ENCODE measurements at places on chromosomes 3 and 15.
A peak's percentile ranks its signal among the peaks of the same experiment; 100 is the strongest.

DNA sequence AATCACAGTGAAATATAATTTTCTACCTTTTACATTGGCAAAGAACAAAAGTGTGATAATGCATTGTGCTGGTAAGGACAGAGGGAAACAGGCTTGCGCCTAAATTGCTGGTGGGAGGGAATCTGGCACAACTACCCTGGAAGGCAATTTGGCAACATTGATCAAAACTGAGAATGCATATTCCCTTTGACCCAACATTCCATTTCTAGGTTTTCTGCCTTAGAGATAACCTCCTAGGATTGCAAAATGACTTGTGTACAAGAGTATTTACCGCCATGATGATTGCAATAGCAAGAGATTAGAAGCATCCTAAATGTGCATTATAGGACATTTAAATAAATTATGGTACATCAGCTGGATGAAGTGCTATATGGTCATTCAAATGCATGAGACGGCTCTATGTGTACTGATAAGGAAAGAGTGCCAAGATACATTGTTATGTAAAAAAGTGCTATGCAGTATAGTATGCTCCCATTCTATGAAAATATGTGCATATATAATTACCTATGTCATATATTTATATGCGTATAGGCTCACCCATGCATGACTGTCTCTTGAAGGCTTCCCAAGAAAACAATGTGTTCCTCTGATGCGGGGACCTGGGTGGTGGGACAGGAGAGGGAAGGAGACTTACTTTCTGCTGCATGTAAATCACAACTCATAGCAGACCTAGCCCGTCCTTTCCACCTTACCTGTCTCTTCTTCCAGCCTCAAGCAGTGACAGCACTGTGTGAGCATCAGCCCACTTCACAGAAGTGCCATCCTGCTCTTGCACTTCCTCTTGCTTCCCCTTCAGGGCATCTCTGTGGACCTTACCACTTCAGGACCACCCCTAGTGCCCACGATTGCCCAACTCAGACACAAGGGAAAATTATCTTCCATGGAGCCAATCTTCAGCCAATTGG, 249.9 kb upstream of the TLE3 start:
- DNase-seq = no peak

- no peak for DNase-seq
These were observed 163.5 kb downstream of the GOLGA6L4 start for GRCh38 chr15:84398763-84399701.

DNA sequence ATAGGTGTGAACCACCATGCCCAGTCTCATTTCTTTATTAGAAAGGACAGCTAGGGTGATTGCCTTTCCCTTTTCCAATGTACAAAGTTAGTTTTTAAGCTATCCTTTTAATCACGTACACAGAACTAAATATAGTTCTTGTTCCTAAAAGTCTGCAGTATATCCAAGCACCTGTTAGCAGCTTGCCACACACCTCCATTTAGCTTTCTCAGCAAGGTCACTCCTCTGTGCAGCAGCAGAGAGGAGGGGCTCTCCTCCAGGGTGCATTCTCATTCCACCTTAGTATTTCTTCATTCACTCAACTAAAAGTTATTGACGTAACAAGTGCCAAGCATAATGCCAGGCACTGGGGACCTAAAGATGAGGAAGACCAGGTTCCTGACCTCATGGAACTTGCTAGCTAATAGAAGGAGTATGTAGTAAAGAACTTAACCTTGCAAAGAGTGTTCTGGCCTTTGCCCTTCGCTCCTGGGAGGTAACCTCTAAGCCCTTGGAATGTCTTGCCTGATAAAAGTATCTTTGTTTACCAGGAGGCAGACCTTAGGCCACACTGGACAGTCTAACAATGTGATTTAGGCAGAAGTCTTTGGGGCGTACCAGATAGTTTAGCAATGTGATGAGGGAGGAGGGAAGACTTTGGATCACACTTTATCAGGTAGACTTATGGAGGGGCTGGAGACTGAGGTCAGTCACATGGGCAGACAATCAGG, 12.7 kb upstream of the PTPN9 start:
- no peak for DNase-seq

- peak; percentile 89 for DNase-seq
These were observed 24.1 kb downstream of the SHC4 start for GRCh38 chr15:48939648-48940047.

GRCh38 chr3:136818769-136819391, at the start of gene SLC35G2:
TSS of gene SLC35G2 (plus strand) at chr3:136819126. CDS start at chr3:136854461, 35,335 bp downstream.
- no peak for DNase-seq

DNA sequence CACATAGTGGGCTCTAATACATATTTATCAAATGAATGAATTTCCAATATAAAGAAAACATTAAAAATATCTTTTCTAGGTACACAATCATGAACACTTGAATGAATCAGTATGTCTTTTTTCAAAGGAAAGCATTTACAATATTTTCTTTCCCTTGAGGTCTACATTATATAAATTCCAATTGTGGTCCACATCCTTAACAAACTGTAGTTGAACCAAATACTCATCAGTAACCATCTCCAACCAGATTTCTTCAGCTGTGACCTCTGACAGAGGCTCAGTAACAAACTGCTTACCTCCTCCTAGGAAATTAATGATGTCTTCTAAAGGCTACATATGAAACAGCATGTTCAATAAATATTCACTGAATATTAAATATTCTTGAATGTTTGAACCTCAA, 58.8 kb downstream of the CFAP20DC start:
- no peak for DNase-seq

- DNase-seq = no peak
These were observed 360.4 kb upstream of the ROBO2 start for GRCh38 chr3:76679541-76679940.

DNA sequence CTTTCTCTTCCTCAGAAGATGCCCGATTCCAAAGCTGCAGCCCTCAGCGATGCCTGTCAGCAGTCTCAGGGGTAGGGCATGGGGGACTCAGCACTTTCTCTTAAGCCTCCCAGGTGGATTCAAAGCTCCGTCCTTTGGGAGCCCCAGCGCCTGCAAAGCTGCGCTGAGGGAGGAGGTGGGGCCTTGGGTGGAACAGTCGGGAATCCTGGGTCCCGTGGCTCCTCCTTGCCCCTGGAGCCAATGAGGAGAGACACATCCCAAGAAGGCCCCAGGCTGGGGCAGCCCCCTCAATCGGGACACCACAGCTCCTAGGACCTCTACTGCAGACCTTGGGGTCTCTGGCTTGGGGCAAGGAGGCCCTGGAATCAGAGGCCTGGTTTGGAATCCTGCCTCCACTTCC, 227.5 kb upstream of the IGF1R start:
- DNase-seq = no peak

DNA sequence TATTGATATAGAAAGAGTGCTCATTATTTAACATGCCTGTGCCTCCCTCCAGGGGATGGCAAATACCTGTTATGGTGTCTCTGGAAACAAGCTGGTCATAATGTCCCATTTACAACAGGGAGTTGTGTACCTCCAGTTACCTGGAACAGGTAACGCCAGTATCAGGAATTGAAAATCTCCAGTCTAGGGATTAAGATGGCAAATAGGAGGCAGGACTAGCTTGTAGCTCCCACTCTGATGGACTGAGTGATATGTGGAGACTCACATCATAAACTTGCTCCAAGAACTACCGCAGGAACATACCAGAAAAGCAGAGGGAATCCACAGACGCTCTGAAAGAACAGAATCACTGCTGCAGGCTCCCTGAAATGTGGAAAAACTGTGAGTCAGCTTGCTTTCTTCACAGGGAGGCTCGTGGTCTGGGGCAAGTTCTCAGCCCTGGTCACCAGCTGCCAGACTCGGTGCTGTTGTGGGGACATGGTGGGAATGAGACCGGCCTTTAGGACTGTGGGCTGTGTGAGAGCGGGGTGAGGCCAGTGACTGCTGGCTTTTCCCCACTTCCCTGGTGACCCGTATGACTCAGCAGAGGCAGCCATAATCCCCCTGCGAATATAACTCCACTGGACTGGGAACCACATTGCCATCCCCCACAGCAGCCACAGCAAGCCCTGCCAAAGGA, 97.4 kb downstream of the KCNAB1 start:
- DNase-seq = no peak
